ENCODE measurements at places on chromosomes 6 and 20. TPM values are rescaled to one million over a fixed set of nuclear protein-coding genes. Genes with fewer than 3 reads are reported as not detected.

GRCh38 chr6:61867635-61868034 lies 418.4 kb downstream of the KHDRBS2 start:
- no peak for DNase-seq

DNA sequence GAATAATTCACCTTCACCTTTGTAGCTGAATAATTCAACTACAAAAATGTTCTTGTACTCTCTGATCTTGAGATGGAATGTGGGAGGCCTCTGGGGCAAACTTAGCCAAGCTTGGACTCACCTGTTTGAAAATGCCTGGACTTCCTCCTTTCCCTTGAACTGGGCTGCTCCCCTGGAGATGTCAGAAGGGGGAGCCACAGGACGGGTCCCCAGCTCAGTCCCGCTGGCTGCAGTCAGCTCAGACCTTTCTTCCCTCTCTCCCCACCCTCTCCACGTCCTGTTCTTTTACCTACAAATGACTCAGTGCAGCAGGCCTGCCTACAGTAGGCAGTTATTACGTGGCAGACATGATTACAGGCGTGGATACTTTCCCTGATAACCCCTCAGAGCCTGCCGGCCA lies 131.5 kb upstream of the RALGAPA2 start:
- no peak for DNase-seq

DNA sequence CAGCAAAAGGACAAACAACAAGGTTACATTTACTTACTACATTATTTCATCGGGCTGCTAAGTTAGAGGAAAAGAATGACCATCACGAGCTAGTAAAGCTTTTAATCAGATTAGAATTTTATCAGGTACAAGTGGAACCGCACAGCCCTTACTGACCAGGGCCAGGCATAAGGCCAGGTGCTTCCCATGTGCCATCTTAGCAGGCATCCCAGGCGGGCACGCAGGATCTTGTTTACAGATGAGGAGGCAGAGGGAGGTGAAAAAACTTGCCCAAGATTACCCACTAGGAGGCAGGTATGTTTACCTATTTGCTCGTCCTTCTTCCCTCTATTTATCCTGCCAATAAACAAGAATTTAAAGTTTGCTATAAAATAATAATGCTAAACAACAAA lies 10.7 kb downstream of the EZR start:
- DNase-seq, result no peak

DNA sequence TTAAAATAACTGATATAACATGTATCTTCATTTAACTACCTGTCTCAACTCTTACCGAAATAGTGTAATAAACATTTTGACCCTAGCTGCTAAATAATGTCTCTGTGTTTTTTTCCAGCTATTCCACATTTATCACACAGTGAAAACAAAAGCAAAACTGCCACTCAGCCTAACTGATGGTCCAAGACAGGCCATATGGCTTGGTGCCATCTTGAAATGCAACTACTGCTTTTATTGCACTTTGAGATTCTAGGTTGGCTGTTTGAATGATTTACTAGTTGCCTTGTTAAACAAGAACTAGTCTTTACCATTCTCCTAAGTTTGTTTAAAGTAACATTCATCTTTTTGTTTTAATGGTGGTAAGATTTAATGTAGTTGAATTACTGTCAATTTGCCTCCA lies 739.8 kb downstream of the TFAP2A start:
- no peak for DNase-seq

The GPX5 gene
- not detected for total RNA-seq

DNA sequence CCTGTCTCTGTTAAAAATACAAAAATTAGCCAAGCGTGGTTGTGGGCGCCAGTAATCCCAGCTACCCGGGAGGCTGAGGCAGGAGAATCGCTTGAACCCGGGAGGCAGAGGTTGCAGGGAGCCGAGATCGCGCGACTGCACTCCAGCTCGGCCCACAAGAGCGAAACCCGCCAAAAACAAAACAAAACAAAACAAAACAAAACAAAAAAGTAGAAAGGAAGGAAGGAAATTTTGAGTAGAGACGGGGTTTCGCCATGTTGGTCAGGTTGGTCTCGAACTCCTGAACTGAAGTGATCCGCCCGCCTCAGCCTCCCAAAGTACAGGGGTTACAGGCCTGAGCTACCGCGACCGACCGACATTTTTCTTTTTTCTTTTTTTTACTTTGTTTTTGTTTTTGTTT lies 30.6 kb upstream of the PRSS16 start:
- DNase-seq, result no peak

DNA sequence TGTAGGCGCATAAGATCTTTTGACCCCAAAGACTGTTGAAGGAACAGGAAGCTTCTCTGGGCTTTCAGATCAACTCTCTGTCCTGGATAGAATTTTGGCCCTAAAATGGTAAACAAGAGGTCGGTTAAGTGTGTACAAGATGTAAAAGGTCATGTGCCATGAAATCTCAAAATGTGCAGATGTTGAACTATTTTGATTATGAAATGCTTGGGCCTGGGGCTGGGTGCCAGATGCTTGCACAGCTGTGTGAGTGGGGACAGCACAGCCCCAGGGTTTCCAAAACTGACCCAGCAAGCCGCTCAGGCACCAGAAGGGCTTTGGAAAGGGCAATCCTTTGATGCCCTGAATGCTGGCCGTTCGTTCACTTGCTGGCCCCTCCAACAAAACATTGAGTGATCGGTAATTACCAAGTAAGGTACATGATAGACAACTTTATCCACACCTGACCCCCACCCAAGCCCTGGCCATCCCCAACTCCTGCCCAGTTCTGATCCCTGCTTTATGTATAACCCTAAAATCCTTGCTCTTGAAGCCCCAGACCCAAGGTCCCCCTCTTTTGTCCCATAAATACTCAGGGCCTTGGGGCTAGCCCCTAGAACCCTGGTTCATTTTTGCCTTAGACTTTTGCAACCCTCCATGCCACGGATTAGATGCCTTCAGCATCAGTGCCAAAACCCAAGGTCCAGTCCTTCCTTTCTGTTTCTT lies 1.9 kb downstream of the TMEM239 start:
- DNase-seq, result no peak

GRCh38 chr6:25181350-25181724 lies 97.8 kb upstream of the CARMIL1 start:
- no peak for DNase-seq

GRCh38 chr20:10002866-10003265 lies 31.9 kb upstream of the ANKEF1 start:
- DNase-seq, result no peak

The PNLDC1 gene
- total RNA-seq, result not detected

- DNase-seq, result no peak
These were observed 58.8 kb upstream of the APCDD1L start for GRCh38 chr20:58573986-58574385.

The CCND3 gene
- 36.8 TPM for total RNA-seq

The TBXT gene
- not detected for total RNA-seq

The TBX18 gene
- 10.1 TPM for total RNA-seq

- DNase-seq, result no peak
These were observed 47.5 kb upstream of the JAG1 start for GRCh38 chr20:10721137-10721896.

DNA sequence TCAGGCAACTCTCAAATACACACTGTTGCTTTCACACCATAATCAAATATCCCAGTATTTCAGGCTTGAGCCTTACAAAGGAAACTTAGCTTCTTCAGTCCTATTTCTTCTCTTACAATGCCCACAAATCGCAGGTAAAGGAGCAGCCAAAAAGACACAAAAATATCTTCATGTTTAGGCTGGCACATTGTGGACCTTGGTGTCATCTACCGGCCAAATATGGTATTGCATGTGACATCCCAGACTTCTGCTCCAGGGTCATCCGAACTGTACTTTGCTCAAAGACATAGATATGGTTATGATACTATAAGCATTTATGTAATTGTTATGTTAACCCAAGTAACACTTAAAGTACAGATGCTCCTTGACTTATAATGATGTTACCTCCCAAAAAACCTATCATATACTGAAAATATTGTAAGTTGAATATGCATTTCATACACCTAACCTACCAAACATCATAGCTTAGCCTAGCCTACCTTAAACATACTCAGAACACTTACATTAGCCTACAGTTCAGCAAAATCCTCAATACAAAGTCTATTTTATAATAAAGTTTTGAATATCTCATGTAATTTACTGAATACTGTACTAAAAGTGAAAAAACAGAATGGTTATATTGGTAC lies 4.6 kb downstream of the OR2H2 start:
- DNase-seq, result peak; percentile 67

GRCh38 chr6:5481033-5481432 lies 219.7 kb downstream of the FARS2 start:
- DNase-seq, result no peak

The CABLES2 gene
- total RNA-seq, result 9.8 TPM

DNA sequence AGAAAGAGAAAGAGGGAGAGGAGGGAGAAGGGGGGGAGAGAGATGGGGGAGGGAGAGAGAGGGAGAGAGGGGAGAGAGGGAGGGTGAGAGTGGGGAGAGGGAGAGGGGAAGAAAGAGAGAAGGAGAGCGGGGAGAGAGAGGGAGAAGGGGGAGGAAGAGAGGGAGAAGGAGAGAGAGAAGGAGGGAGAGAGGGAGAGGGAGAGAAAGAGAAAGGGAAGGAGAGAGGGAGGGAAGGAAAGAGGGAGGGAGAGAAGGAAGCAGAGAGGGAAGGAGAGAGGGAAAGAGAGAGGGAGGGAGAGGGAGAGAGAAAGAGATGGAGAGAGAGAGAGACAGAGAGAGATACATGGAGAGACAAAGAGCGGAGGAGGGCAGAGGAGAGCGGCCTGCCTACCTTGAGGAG lies 23.8 kb downstream of the GATA5 start:
- no peak for DNase-seq

DNA sequence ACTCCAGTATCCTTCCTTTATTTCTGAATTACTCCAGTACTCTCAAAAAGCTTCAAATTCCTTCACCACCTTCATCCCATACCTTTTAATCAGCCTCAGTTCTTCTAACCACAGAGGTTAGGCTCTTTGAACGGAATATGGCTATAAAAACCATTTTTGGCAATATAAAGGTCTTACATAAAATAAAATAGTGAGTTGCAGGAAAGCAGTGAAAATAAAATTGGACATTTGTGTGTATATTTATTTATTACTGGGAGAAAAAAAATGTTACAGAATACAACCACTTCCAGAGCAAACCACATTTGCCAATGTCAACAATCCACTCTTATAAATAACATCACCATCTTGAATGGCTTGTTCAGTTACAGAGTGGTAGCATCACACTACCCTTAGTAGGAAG lies 7.7 kb downstream of the HDDC2 start:
- no peak for DNase-seq

GRCh38 chr6:70725817-70726415 lies 58.2 kb downstream of the SMAP1 start:
- DNase-seq, result no peak

DNA sequence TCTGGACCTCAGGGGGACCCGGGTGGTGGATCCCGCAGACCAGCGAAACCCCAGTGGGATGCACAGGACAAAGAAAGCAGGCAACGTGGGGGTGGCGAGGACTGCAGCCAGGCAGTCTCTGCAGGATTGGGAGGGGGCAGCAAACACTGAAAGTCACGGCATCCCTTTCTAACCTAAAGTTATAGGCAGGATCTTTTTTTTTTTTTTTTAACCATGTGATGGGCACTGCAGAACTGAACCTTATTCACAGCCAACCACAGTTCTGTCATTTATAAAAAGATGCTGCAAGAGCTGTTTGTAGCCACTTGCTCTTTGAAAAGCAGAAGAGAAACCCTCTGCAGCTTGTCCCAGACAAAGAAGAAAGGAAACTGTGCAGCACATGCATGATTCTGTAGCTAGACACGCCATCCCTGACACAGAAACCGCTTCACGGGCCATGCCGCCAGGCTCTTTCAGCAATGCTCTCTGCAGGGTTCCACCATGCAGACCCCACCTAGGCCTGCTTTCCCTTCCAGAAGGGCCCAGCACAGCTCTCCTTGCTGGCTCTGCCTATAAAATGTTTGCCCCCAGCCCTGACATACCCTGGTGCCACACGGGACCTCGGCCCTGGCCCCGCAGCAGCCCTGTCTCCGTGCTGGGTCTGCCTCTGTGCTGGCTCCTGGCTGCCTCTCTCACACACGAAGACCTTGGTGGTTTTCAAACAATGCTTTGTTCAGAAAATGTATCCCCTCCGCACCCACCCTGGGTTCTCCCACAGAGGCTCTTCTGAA lies 70.8 kb downstream of the PYGB start:
- no peak for DNase-seq

GRCh38 chr20:59692139-59692538 lies 87.8 kb downstream of the PHACTR3 start:
- DNase-seq, result no peak

GRCh38 chr6:110614586-110614985 lies 138.2 kb upstream of the SLC22A16 start:
- no peak for DNase-seq

GRCh38 chr6:87917886-87918285 lies 129.8 kb upstream of the SPACA1 start:
- no peak for DNase-seq

DNA sequence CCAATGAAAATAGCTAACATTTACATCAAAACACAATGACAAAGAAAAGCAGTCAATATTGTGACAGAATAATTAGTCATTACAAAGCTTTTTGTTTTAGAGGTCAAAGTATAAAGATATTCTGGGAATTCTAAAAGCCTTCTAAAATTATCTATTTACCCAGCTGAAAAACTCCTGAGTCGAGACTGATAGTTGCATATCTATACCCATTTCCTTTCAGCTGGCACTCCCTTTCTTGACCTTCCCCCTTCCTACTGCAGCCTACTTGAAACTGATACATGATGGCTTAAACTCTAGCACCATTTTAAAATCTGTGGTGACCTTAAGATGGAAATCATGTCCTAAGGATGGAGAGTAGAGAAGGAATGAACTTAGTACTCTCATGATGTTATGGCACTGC lies 38.6 kb downstream of the LMBRD1 start:
- no peak for DNase-seq

DNA sequence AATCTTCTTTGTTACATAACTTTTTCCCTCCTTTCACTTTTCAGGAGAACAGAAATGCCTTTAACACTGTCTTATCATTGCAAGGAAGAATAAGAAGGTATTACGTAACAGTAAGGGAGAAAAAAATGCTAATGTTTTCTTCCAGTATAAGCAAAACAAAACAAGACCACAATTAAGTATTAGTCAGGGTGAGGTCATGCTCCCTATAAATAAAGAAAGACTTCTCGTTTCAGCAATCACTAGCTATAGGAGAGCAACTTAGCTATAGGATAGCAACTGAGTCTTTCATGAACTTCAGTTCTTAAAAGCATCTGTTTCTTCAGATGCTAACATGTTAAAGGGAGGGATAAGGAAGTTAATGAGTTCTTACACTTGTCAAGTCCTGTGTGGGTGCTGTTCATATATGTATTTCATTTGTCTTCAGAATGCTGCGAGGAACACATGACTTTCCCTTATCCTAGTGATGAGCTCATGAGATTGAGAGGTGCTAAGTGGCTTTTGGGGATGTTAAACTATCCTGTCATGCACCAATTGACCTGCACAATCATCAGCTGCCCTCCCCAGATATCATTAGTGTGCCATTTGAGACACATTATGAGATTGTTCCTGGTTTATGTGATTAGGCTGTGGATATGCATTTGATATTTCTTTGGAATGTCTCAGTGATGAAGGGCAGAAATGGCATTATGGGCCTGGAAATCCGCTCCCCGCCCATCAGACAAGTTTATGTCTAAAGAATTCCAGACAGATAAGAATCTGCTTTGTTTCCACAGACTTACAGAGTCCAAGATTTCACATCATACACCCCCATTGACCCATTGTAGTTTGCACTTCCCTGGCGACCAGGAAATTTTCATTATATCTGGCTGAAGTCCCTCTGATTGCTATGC lies 37.5 kb downstream of the LAMA4 start:
- peak; percentile 82 for DNase-seq

Measured in Panc1 (cell line).